ENCODE measurements at places on chromosomes 6 and 20.

GRCh38 chr6:76683985-76684384 is 611.5 kb upstream of the IMPG1 start:
- DNase-seq, result no peak

DNA sequence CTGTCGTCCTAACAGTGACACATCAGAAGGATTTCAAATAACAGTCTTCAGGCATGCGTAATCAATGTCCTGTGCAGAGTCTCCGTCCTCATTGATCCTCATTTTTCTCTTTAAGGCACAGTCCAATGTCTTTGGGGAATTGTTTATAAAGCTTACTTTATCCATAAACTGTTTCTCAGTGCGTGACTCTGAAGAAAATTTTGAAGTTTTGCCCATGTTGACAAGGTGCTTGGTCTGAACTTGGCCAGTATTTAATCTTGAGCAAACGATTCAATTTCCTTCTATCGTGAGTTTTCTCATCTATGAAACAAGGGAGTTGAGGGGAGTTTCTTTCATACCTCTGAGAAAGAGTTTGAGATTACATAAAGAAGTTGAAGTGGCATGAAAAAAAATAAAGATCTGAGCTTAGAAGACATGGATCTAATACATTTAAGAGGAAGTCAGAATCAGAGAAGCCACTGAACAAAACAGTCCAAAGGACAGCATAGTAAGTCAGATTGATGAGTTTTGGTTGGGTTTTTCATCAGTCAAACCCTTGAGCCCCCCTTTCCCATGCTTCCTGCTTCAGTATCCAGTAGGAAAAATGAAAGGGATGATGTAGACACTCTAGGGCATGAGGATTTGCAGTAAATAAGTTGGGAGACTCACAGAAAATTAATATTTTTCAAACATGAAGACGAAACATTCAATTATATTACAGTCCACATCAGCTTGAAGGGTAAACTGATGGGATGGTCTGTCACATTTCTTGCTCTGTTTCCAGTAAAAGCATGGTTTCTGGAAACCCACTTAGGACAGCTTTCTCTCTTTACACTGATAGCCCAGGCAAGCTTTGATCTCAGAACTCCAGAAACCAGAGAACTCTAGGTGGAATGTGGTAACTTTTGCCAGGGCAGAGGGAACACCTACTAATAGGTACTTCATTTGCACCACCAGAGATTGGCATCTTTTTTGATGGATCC is 8.1 kb downstream of the EDN1 start:
- no peak for DNase-seq

GRCh38 chr6:141728330-141728729 is 404.4 kb upstream of the GJE1 start:
- no peak for DNase-seq

GRCh38 chr20:57142667-57143066 is 123.8 kb downstream of the BMP7 start:
- no peak for DNase-seq

DNA sequence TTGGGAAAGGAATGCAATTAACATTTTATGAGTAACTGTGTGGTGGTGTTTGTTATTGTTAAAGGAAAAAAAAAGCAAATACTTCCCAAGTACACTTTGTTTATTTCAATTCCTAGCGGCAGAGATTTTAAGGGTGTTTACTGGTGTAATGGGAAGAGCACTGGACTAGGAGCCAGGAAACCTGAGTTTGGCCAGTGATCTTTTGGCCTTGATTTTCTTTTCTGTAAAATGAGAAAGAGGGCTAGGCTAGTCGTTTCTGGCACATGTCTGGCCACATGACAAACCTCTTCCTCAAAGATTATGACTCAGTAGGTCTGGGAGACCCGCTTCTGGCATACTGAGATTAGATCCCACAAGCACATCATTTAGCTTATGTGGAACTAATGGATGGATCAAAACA is 428.1 kb upstream of the NOX3 start:
- DNase-seq, result no peak

DNA sequence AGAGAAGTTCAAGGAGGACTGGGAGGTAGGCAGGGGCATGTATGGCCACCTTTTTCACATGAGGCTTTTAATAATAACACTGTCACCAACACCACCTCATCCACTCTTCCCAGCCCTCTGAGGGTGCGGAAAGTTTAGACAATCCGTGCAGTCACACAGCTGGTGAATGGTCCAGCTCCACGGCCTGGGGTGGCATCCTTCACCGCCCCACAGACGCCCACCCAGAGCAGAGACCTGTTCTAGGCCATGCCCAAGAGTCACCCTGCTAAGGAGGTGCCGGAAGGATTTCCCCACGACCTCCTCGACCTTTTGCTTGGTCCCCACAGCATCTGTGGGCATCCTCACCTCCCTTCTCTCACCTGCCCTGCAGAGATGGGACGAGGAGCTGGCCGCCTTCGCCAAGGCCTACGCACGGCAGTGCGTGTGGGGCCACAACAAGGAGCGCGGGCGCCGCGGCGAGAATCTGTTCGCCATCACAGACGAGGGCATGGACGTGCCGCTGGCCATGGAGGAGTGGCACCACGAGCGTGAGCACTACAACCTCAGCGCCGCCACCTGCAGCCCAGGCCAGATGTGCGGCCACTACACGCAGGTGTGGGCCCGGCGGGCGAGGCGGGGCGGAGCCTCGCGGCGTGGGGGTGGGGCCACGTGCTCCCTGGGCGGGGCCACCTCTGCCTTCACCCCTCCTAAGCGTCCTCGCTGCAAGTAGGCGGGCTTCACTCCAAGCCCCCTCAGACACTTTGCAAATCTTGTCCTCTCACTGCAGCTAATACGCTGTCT is 4.4 kb downstream of the PI16 start:
- DNase-seq, result no peak

GRCh38 chr6:21604081-21604480 is 10.5 kb downstream of the SOX4 start:
- DNase-seq, result no peak

DNA sequence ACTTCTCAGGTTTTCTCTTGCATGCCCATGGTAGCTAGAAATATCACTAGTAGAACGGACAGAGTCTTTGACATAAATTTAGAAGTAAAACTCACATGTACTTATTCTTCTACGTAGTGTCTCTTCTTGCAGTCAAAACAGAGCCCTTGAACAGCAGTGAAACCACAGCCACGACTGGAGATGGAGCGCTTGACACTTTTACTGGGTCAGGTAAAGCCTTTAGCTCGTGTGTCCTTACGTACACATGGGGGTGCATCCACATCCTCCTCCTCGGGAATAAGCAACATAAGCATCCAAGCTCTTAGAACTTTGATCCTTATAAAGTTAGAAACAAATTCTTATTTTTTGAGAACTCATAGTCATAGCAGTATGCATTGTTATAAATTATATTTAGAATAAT is 215.3 kb downstream of the EYA4 start:
- no peak for DNase-seq

- DNase-seq, result no peak
Observed at GRCh38 chr6:140830666-140831065, 1302.1 kb upstream of the GJE1 start.

DNA sequence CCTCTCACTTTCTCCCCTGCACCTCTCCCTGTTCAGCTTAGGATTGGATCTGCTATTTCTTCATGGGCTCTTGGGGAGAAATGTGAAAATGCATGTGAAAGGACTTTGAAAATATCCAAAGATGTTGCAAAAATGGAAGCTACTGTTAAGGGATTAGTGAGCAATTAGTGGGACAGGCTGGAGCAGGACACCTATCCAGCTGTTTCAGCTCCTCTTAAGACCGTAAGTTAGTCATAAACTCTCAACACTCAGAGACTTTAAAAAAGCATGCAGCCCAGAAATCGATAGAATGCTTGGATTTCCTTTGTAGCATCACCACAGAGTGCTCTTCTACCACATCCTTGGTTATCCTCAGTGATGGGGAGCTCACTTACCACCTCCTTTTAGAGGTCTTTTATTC is 88.7 kb downstream of the SLC24A3 start:
- DNase-seq, result no peak

GRCh38 chr20:53655625-53656292 is 62.1 kb upstream of the ZNF217 start:
- no peak for DNase-seq

DNA sequence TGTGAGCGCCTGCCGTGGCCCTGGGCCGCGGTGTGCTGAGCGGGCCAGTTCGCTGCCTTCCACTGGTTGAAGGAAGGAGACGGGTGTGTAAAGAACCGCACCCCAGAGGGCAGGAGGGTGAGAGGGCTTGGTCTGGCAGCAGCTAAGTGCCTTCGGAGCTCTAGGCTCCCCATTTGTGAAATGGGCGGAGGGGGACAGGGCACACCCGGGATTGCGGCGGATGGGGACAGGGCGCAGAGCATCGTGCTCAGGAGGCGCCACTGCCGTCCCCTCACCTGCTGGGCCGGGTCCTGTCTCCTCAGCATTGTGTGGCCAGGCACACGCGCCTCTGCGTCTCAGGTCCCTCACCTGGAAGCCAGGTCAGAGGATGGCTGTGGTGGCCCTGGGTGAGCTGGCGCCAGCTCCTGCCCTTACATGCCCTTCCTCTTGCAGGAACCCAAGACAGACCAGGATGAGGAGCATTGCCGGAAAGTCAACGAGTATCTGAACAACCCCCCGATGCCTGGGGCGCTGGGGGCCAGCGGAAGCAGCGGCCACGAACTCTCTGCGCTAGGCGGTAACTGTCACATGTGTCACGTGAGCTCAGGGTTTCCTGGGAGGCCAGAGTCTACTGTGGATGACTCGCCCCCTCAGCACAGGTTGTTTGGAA is 3.1 kb downstream of the ADRM1 start:
- no peak for DNase-seq

DNA sequence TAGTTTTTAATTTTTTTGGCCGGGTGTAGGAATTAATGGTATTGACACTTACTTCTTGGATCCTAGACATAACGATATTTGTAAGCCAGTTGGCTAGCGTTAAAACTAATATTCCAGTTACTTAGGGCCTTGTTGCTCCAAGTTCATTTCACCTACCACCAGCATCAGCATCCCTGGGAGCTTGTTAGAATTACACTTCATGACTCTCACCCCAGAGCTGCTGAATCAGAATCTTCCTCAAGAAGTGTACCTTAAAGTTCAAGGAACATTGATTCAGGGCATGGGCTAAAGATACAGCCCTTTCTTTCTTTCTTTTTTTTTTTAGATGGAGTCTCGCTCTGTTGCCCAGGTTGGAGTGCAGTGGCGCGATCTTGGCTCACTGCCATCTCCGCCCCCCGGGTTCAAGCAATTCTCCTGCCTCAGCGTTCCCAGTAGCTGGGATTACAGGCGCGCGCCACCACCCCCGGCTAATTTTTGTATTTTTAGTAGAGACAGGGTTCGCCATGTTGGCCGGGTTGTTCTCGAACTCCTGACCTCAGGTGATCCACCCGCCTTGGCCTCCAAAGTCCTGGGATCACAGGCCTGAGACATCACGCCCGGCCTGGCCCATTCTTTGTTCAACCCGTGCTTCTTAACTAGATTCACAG is 1.1 kb downstream of the SLX4IP start:
- no peak for DNase-seq

DNA sequence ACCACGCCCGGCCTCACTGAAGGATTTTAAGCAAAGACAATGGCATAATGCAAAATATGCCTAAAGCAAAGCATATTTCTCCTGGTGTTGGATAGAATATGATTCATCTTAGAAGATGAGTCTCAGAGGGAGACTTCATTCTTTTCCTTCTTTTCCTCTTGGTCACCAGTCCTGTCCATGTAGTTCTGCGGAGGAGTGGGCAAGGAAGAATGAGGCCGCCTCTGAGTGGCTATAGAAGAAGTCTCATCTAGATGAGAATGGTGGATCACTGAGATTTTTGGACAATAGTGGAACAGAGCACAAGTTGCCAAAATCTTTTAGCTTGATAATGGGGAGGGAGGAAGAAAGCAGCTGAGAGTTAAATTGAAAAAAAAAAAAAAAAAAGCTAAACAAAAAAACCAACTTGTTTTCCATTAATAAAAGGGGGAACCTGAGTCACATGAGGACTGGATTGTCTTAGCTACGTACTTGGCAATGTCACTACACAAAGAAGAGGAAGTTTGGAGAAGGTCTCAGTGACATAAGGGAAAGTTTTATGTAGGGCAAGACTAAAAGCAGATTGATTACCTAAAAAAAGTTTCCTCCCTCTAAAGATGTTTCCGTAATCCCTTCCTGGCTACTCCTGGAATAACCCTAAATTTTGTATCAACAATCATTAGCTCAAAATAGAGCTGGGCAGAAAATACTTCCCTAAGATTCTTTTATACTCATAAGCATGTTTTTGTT is 6.0 kb downstream of the CD83 start:
- no peak for DNase-seq

DNA sequence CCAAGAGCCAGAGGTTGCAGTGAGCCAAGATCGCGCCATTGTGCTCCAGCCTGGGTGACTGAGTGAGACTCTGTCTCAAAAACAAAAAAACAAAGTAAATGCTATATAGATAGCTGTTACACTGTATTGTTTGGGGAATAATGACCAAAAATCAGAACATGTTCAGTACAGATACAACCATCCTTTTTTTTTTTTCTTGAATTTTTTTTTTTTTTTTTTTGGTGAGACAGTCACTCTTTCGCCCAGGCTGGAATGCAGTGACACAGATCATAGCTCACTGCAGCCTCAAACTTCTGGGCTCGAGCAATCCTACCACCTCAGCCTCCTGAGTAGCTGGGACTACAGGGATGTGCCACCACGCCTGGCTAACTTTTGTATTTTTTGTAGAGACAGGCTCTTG is 63.7 kb downstream of the BCAS4 start:
- no peak for DNase-seq

GRCh38 chr6:161809971-161810370 is 536.1 kb upstream of the AGPAT4 start:
- DNase-seq, result no peak

- DNase-seq, result no peak
Observed at GRCh38 chr6:135265278-135265677, 84.2 kb downstream of the MYB start.

DNA sequence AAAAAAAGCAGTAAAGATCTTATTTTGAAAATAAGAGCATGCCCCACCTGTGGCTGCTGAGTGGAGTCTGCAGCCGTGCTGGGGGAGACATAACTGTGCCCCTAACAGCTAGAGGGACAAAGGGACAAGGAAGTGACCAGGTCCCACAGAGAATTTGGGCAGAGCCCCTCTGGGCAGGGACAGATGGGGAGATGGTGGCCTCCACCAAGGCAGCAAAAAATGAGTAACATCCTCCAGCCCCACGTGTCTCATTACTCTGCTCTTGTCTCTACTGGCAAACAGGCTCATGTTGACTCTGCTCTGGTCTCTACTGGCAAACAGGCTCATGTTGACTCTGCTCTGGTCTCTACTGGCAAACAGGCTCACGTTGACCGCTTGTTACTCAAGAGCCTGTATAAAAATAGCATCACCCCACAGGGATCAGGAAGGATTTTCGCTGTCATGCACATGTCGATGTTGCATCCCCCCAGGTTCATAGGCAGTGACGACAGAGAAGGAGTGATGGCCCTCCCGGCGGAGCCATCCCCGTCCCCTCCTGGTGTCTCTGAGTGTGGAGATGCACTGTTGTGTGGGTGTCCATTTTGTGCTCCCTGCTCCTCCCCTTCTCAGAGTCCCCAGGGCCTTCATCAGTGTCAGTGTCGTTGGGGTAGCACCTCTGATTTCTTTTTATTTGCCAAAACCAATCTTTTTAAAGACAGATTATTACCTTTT is 17.3 kb upstream of the PCMTD2 start:
- DNase-seq, result no peak

DNA sequence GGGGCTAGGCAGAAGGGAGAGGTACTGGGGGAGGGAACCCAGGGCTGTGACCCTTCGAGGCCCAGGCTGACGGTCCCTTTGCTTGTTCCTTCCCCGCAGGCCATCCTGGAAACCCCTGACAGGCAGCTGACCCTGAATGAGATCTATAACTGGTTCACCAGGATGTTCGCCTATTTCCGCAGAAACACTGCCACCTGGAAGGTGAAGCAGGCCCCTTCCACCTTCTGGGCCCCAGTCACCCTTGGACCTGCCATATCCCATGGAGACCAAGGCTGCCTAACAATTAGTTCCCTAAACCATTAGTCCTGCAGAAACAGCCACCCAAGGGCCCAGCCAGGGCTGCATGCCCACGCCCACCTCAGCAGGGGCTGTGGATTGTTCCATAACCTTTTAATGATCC is 44.9 kb downstream of the FOXP4 start:
- DNase-seq, result no peak

Measured in COR-L47 (cell line).